ENCODE measurements at places on chromosomes 13 and 19. TPM values are rescaled to one million over a fixed set of nuclear protein-coding genes. Genes with fewer than 3 reads are reported as not detected.

SLC25A41 gene
- total RNA-seq = 0.10 TPM

- DNase-seq = no peak
These were observed 2.8 kb upstream of the FOSB start for GRCh38 chr19:45464852-45465441.

KLK4 gene
- total RNA-seq = not detected

- DNase-seq = no peak
These were observed 28.6 kb upstream of the NDUFS7 start for GRCh38 chr19:1354970-1355567.

GRCh38 chr13:95656386-95657015 lies 12.0 kb upstream of the DZIP1 start:
- DNase-seq = no peak

KL gene
- total RNA-seq = 11.9 TPM

DNA sequence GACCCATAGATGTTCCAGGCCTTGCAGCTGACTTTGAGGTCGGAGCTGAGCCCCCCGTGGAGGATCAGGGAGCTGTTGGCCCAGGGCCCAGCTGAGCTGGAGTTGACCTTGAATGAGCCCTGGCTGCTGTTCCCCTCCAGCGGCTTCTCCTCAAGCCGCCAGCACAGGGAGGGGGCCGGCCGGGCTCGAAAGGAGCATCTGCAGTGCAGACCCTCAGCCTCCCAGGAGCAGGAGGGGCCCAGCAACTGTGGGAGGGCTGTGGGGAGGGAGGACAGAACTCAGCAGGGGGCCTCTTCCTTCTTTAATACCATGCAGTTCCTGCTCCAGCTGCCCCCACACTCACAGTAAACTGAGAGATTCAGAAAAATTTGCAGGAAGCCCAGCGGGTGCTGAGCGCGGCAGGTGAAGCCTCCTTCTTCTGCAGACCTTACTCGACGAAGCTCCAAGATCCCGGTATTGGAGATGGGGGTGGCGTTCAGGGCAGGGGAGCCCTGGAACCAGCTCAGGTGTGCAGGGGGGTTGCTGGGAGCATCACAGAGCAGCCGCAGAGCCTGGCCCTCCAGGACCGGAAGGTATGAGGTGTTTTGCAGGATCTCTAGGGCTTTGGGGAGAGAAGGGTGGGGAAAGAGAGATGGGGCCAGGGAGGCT lies 2.6 kb downstream of the SIGLEC5 start:
- DNase-seq = no peak

- no peak for DNase-seq
These were observed 6.9 kb upstream of the LTBP4 start for GRCh38 chr19:40594255-40594654.

SIGLEC7 gene
- total RNA-seq = not detected

DNAJC15 gene
- total RNA-seq = 8.2 TPM

- DNase-seq = peak; percentile 75
These were observed 38.2 kb downstream of the ARRDC2 start for GRCh38 chr19:18046059-18046718.

DNA sequence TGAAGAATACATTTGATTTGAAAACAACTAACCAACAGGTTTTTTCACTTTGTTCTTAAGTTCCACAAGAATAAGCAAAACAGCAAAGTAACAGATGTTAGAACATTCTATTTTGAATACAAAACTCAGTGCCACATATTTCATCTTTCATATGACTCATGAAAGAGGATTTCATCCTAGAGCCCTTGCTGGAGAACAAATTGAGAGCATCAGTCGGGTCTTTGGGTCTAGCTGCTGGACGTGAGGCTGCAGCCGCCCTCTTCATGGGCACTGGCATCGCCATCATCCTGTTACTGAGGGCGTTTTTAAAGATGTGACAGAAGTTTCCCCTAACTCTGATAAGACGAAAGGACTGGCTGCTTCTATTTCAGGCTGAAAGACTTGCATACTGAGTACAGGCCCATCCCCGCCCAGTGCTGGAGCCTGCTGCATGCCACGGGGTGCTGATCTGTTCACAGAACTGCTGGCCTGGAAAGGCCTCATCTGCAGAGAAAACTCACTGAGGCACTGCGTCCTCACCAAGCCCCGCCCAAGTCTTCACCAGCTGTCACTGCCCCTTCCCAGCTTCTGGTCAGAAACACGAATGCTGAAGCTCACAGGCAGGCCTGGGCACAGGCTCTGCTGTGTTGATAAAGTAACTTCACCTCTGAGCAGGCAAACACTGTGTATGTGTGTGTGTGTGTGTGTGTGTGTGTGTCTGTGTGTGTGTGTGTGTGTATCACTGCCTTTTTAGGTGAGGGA lies 101.4 kb downstream of the TUBGCP3 start:
- no peak for DNase-seq

GRCh38 chr13:80211566-80211965 lies 129.4 kb downstream of the SPRY2 start:
- no peak for DNase-seq

- DNase-seq = peak; percentile 20
These were observed 13.3 kb upstream of the LEUTX start for GRCh38 chr19:39765091-39766076.

LYPD5 gene
- total RNA-seq = 0.35 TPM

- DNase-seq = peak; percentile 17
These were observed 120.6 kb downstream of the ABCC4 start for GRCh38 chr13:95180513-95181245.

GRCh38 chr19:49157445-49158224 lies at the start of gene TRPM4:
TSS of gene TRPM4 (plus strand) at chr19:49157792. CDS start at chr19:49157867, 75 bp downstream.
- DNase-seq = peak; percentile 41

All from renal cortical epithelial cell (primary cell).